Right cardiac atrium (tissue), 5 donors: ENCODE measurements at places on chromosomes 16 and 17. TPM values are rescaled to one million over a fixed set of nuclear protein-coding genes. Genes with fewer than 3 reads are reported as not detected.

Gene SSTR5
- 13.4 TPM for polyA plus RNA-seq

Gene DNAH3
- polyA plus RNA-seq: 0.09 TPM

Gene KRT34
- polyA plus RNA-seq: not detected

GRCh38 chr17:65226227-65226626 lies 89.1 kb downstream of the RGS9 start:
- DNase-seq: no peak

GRCh38 chr17:80529904-80530292 lies 14.7 kb upstream of the RPTOR start:
- DNase-seq: no peak

- peak; percentile 34 for DNase-seq
These were observed 12.8 kb downstream of the SLC47A1 start for GRCh38 chr17:19546289-19547065.

Gene CDH11
- polyA plus RNA-seq: 2.2 TPM

DNA sequence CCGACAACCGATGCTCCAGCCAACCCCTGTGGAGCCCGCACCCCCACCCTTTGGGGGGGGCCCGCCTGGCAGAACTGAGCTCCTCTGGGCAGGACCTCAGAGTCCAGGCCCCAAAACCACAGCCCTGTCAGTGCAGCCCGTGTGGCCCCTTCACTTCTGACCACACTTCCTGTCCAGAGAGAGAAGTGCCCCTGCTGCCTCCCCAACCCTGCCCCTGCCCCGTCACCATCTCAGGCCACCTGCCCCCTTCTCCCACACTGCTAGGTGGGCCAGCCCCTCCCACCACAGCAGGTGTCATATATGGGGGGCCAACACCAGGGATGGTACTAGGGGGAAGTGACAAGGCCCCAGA lies 17.9 kb downstream of the NGFR start:
- no peak for DNase-seq

Gene NPIPB2
- polyA plus RNA-seq: 6.3 TPM

Gene DBNDD1
- polyA plus RNA-seq: 2.3 TPM

DNA sequence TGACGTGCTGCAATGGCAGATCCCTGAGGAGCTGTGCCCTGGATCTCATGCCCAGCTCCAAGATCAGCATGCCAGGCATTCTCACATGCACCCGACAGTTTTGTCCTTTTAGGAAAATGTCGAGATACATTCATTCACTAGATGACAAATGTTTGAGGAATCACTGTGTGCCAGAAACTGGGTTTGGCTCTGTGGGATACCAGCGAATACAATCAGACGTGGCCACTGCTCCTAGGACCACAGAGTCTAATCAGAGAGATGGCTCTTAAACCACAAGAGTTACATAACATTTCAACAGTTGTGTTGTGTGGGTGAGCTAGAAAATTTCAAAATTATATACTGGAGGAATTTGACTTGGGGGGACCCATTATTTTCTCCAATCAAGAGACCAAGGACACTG lies 579.7 kb downstream of the CDH13 start:
- DNase-seq: no peak

Gene SLC25A19
- 14.2 TPM for polyA plus RNA-seq

- no peak for DNase-seq
These were observed 76.9 kb upstream of the ZFHX3 start for GRCh38 chr16:73124665-73125375.

- DNase-seq: no peak
These were observed 9.1 kb downstream of the CEP20 start for GRCh38 chr16:15879255-15879811.

- DNase-seq: peak; percentile 87
These were observed 22.0 kb downstream of the BAHCC1 start for GRCh38 chr17:81417049-81417878.

- no peak for DNase-seq
These were observed 193.6 kb downstream of the RPTOR start for GRCh38 chr17:80738020-80738808.

- DNase-seq: no peak
These were observed 17.2 kb downstream of the ABCA8 start for GRCh38 chr17:68937890-68938514.

- peak; percentile 59 for DNase-seq
These were observed 11.5 kb downstream of the AANAT start for GRCh38 chr17:76478730-76479514.

- DNase-seq: peak; percentile 91
These were observed 68.8 kb downstream of the CMIP start for GRCh38 chr16:81513204-81514040.

DNA sequence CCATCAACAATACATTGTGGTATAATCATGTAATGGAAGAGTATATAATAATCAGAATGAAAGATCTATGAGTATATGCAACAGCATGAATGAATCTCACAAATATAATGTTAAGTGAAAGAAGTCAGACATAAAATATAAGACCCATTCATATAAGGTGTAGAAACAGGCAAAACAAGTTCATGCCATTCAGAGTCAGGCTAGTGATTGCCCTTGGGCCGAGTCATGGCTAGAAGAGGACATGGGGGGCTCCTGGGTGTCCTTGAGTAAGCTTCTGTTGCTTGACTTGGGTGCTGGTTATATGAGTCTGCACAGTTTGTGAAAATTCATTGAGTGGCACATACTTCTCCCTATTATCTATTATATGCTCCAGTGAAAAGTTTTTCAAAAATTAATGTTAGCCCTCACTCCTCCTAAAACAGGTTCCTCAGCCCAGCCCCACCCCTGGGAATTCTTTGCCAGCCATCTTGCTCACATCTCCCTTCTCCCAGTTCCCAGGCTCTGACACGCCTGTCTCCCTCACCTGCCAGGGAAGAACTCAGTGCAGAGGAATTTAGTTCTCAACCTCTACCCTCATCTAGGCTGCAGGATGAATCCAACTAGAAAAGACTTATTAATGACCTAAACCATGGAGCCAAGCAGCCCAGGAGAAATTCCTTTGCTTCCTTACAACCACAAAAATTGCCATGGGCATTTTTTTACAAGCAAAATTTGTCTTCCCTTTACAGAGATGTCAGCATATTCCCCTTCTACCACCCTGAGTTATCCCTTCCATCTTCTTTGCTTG lies 52.4 kb upstream of the NFAT5 start:
- DNase-seq: no peak

Gene COG8
- polyA plus RNA-seq: 15.7 TPM

Gene KRT27
- polyA plus RNA-seq: 0.43 TPM

Gene GAS7
- polyA plus RNA-seq: 40.3 TPM

DNA sequence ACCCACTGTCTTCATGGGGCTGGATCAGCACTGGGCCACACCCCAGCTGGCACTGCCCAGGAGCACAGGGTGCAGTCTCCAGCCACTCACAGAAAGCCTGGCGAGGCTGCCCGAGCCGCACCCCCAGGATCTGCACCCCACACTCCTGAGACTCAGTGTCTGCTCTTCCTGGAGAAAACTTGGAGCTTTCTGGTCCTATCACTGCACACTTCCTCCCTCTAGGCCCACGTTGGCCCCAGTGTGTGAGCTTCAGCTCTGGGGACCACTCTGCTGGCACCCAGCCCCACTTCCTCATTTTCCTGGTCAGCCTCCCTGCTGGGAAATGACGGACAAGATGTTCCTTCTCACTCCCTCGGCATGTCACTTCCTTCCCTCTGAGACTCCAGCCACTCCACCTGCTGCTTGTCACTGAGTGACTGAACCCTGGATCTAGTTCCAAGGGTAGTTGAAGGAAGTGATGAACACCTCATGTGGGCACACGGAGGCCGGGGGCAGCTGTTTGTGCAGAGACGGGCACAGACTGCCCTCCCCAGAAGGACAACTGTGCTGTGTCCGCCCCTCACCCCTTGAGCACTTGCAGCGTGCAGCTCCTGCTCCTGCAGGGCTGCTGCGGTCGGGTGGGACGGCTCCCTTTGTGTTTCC lies 29.0 kb downstream of the ZC3H18 start:
- peak; percentile 94 for DNase-seq

GRCh38 chr16:86355951-86356350 lies 154.4 kb upstream of the FOXF1 start:
- no peak for DNase-seq

DNA sequence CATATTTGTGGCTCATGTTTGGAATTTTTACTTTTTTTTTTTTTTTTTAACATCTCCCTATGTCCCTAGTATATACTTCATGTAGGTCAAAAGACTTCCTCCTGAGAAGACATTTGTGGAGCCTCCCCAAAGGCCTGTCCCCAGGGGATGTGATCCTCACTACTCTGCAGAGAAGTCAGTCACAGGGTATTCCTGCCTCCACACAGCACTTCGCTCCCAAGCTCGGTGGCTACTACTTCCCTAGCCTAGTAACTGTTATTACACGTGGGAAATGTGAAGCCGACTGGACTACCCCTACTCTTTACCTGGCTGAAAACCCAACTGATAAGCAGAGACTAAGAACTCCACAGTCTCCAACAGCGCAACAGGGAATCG lies 116.8 kb downstream of the HIC1 start:
- DNase-seq: peak; percentile 64

DNA sequence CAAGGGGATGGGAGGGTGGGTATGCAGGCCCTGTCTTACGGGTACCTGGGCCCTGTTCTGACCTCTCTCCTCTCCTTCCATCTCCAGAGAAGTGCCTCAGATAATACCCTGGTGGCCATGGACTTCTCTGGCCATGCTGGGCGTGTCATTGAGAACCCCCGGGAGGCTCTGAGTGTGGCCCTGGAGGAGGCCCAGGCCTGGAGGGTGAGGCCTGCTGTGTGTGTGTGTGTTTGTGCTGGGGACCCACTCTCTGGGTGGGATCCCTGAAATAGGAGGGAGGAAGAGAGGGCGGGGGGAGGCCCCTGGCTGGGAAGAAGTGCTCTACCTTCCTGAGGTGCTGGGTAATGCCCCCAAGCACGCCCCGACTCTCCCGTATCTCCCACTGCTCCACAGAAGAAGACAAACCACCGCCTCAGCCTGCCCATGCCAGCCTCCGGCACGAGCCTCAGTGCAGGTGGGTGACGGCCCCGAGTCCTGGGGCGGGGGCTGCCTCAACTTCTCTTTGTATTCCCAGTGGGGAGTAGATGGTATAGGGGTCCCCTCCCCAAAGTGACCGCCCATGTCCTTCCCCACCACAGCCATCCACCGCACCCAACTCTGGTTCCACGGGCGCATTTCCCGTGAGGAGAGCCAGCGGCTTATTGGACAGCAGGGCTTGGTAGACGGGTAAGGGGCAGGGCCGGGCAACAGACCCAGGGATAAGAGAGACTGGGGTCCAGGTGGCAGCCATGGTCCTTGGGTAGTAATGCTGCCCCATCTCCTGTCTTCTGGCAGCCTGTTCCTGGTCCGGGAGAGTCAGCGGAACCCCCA lies 7.8 kb downstream of the GRB7 start:
- DNase-seq: no peak

GRCh38 chr17:71760062-71760720 lies 360.6 kb upstream of the SOX9 start:
- no peak for DNase-seq

DNA sequence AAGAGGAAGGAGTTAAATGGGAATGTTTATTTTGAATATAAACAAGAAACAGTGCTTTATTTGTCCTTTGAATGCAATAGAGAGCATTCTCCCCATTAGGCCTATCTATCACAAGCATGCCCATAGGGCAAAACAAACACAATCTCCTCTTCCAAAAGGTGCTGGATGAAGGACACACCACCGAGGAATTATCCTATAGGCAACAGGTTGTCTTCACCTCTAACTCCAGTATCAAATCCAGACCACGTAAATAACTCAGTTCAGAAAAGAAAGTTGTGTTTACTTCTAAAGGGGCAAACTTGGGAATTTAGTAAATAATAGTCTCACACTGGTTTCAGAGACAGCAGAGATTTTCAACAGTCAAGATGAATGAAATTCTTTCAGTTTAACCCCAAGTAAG lies 83.7 kb upstream of the CLEC18B start:
- no peak for DNase-seq

Gene C16orf89
- polyA plus RNA-seq: 10.9 TPM

GRCh38 chr17:44354582-44355561 lies 8.8 kb downstream of the FAM171A2 start:
- DNase-seq: peak; percentile 58

DNA sequence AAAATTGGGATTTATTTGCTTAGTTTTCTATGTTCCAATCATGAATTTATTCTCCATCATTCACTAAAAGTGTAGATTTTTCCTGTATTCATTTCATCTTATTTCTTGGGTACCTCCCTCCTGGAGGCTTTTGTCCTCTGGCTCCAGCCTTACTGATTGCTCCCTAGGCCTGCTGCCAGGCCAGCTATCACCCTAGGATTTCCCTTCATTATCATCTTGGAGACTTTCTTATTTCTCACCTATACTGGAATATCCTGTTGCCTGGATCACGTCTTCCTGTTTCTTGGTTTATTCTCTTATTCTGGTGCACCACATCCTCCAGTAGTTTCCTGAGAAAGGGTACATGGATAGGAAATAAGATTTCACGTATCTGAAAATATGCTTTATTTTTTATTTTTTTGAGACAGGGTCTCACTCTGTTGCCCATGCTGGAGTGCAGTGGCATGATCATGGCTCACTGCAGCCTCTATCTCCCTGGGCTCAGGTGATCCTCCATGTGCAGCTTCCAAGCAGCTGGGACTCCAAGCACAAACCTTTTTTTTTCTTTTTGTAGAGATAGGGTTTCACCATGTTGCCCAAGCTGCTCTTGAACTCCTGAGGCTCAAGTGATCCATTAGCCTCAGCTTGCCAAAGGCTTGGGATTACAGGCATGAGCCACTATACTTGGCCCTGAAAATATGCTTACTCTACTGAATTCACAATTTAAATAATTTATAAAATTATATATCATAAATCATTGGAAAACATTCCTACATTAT lies 13.3 kb upstream of the KPNB1 start:
- no peak for DNase-seq

Gene C16orf96
- 0.02 TPM for polyA plus RNA-seq

DNA sequence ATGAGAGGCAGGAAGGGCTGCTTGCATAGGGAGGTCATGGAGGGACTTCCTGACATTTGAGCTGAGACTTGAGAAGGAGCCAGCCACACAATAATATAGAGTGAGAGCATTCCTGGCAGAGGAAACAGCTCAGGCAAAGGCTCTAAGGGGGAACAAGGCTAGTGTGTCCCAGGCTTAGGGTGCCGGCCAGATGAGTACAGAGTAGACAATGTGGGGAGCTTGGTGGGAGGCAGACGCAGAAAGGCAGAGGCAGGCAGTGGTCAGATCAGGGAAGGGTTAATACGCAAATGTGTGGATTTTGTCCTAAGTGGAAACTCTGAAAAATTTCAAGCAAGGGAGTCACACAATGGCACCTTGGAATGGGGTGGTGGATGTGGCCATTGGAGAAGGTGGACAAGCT lies 31.3 kb downstream of the CD300LB start:
- no peak for DNase-seq

- no peak for DNase-seq
These were observed 71.0 kb upstream of the CCL1 start for GRCh38 chr17:34434052-34434451.

Gene ZFP3
- polyA plus RNA-seq: 5.4 TPM

Gene KRTAP4-4
- not detected for polyA plus RNA-seq

- peak; percentile 30 for DNase-seq
These were observed 33.7 kb downstream of the PIMREG start for GRCh38 chr17:6477831-6478383.

GRCh38 chr16:64962786-64963185 lies 159.1 kb downstream of the CDH11 start:
- DNase-seq: no peak
